Renal cortex interstitium (tissue), 15 donors: ENCODE measurements at places on chromosomes 4 and X.
A peak's percentile ranks its signal among the peaks of the same experiment; 100 is the strongest.

- DNase-seq: peak; percentile 58
These were observed 136.6 kb upstream of the SPRY1 start for GRCh38 chr4:123259676-123260646.

DNA sequence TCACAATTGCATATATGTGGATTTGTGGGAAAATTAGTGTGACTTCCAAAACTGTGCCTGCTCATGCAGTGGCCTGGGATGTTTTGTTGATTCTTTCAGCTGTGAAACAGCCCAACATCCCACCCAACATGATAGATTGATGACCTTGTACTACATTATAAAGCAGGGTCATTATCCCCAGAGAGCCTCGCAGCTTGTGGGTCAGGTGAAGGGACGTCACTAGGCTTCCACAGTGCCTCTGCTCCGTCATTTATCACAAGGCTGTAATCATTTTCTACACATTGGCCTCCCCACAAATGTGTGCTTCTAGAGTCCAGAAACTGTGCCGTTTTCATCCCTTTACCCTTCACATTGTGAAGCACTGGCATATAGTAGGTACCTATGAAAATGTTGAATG is 31.6 kb downstream of the ALPK1 start:
- no peak for DNase-seq

GRCh38 chr4:22456291-22456690 is 59.6 kb downstream of the ADGRA3 start:
- no peak for DNase-seq

DNA sequence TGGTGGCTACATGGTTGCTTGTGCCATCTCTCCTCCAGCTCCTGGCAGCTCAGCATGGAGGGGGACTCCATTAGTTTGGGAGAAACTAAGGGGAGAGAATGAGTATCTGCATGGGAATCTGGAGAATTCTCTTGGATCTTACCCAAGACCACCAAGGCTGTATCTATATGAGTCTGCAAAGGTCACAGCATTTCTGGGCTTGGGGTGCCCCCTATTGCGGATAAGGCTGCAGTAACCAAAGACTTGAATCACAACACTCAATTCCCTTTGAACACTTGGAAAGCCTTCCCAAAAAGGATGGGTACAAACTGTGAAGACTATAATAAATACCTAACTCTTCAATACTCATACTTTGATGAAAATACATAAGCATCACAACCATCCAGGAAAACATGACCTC is 623.5 kb upstream of the NR3C2 start:
- no peak for DNase-seq

DNA sequence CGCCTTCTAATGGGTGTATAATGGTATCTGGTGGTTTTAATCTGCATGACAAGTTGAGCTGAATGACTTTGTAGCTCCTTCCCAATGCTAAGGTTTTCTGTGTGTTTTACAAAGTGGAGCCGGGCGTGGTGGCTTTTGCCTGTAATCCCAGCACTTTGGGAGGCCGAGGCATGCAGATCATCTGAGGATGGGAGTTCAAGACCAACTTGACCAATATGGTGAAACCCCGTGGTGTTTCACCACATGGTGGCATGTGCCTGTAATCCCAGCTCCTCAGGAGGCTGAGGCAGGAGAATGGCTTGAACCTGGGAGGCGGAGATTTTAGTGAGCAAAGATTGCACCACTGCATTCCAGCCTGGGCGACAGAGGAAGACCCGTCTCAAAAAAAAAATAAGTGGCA is 28.9 kb downstream of the ARFIP1 start:
- no peak for DNase-seq
